ENCODE measurements at places on chromosomes 1 and 21.

DNA sequence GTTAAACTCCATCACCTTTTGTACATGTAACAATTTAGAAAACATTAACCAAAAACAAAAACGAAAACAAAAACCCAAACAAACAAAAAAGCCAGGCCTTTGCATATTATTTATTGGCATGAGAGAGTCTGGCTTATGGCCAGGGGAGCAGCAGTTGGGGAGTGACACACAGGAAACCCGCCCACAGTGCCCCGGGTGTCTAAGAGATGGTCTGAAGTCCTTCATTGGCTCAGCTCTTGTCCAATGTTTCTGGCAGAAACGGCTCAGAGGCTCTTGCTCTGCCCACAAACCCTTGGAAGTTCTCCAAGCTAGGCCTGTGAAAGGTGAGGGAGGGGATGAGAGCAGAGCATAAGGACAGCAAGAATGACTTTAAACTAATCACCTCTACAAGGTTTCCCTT, 131.5 kb downstream of the CNIH3 start:
- DNase-seq, result peak; percentile 63

GRCh38 chr1:247906504-247907047, 11.2 kb downstream of the OR2W3 start:
- peak; percentile 50 for DNase-seq

GRCh38 chr1:113416496-113416895, 26.2 kb downstream of the MAGI3 start:
- DNase-seq, result no peak

DNA sequence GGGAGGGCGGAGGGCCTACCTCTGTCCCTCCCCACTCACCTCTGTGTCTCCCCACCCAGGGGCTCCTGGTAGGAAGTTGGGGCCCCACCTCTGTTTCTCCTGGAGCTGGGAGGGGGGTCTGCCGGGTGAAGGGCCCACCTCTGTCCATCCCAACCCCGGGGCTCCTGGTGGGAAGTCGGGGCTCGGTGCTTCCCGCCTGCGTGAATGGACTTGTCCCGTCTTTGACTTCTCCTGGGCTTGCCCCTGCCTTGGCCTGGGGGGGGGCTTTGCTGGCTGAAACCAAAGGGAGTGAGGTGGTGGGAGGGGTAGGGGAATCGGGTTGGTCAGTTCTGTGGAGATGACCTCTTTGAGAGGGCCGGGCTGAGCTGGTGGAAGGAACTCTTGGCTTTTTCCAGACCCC, 5.8 kb downstream of the AGRN start:
- no peak for DNase-seq

GRCh38 chr1:15702722-15703550, 18.8 kb downstream of the PLEKHM2 start:
- no peak for DNase-seq

- DNase-seq, result no peak
These were observed 26.2 kb downstream of the ZMYND12 start for GRCh38 chr1:42429603-42430002.

GRCh38 chr1:7526196-7526866, 244.8 kb upstream of the VAMP3 start:
- no peak for DNase-seq

- DNase-seq, result no peak
These were observed 70.0 kb upstream of the B3GALT5 start for GRCh38 chr21:39542736-39543135.

GRCh38 chr1:232274999-232275710, 354.8 kb downstream of the SIPA1L2 start:
- DNase-seq, result no peak

GRCh38 chr1:51072043-51072439, 30.0 kb upstream of the C1orf185 start:
- no peak for DNase-seq

- no peak for DNase-seq
These were observed 58.3 kb downstream of the ERG start for GRCh38 chr21:38439957-38440356.

DNA sequence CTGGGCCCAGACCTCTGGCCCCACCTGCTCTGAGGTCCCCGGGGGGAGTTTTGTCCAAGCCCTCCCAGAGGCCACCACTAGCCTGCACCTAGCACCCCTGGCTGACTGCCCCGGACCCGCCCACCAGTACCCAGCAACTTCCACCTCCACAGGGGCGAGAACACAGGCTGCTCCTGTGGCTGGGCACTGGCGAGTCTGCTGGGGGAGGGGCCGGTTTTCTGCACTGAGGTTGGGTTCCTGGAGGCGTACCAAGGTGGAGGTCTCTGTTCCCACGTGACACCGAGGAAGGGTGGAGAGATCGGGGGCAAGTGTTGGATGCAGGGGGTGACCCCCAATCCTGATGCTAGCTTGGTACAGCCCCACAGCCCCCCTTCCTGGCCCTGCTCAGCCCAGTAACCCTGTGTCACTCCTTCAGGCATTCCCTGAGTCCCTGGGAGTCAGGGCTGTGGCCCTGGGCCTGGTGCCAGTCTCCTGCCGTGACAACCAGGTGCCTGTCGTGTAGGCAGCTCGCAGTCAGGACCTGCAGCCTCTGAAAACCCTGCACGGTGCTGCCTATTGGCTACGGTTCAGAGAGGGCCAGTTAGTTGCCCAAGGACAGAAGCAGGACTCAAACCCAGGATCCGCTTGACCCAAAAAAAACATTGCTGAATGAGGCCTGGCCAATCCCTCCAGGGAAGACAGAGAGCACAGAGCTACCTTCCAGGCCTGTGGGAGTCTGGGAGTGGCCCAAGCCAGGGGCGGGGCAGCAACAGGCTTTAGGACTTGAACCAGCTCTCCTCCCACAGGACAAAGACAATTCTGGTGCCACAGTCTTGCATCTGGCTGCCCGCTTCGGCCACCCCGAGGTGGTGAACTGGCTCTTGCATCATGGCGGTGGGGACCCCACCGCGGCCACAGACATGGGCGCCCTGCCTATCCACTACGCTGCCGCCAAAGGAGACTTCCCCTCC, 3.1 kb downstream of the ESPN start:
- no peak for DNase-seq

DNA sequence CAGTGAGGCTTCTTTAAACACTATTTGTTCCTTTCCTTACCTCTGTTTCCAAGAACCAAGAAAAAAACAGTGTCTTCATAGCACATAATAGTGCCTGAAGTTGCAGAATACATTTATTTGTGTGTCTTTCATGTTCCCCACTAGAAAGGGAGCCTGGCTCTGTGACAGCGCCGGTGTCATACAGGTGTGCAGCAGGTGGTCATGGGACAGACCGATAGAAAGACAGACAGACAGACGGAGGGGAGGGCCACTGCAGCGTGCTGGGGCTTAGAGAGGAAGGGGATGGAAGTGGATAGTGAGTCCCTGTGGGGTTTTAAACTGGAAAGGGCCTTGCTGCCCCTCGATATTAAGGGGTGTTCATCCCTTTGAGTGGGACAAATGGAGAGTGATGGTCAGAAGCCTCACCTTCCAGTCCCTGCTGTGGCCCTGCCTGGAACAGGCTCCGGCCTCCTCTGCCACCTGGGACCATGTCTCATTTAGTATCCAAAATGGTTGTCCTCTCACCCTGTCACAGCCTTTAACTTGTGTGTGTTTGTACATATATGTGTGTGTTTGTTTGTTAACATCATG, 152.9 kb downstream of the PGBD5 start:
- DNase-seq, result no peak

All from urothelium cell line (cell line).